NCI-H1930 (cell line): ENCODE measurements at places on chromosomes 13 and 19.

- no peak for DNase-seq
These were observed 7.3 kb downstream of the TTC9B start for GRCh38 chr19:40210889-40211288.

GRCh38 chr13:112930192-112930591 lies 38.8 kb upstream of the MCF2L start:
- no peak for DNase-seq

DNA sequence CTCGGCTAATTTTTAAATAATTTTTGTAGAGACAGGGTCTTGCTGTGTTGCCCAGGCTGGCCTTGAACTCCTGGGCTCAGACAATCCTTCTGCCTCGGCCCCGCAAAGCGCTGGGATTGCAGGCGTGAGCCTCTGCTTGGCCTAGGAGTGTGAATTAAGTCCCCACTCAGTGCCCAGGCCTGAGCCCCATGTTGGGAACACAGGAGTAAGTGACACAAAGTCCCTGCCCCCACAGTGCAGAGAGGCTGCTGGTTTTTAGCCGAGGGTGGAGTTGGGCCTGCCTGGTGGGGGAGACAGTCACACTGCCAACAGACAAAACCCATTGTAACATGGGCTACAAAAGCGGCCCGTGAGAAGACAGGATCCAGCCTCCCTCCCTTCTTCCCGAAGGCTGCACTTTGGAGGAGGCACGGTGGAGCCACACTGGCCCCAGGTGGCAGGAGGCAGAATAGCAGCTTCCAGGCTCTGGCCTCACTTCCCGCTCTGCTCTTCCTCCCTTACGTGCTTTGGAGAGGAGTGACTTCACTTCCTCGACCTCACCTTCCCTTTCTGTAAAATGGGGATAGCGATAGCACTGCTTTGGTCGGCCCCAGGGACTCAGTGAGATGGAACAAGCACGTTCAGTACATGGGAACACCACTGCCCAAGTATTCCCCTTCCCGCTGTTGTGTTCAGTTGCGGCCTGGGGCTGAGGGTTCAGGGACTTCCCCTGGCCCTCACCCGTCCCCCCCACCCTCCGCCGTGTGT lies 15.2 kb upstream of the EHD2 start:
- peak; percentile 73 for DNase-seq

GRCh38 chr13:24131749-24132148 lies 28.8 kb upstream of the SPATA13 start:
- no peak for DNase-seq

GRCh38 chr19:49006905-49007304 lies 10.0 kb downstream of the LHB start:
- DNase-seq: no peak

- DNase-seq: peak; percentile 40
These were observed 13.6 kb downstream of the LTBP4 start for GRCh38 chr19:40614622-40615411.

GRCh38 chr13:66826398-66826797 lies 403.7 kb downstream of the PCDH9 start:
- no peak for DNase-seq

- DNase-seq: no peak
These were observed 3.0 kb downstream of the TM6SF2 start for GRCh38 chr19:19269952-19270694.

DNA sequence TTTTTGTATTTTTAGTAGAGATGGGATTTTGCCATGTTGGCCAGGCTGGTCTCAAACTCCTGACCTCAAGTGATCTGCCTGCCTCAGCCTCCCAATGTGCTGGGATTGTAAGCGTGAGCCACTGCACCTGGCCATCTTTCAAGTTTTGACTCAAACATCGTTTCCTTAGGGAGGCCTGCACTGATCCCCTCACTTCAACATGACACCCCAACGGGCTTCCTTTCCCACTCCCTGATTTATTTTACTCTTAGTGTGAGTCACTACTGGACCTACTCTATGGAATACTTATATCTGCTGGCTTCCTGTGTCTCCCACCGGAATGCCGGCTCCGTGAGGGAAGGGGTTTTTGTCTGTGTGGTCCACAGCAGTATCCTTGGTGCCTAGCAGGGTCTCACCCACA lies 4.5 kb upstream of the ADAMTS10 start:
- no peak for DNase-seq

DNA sequence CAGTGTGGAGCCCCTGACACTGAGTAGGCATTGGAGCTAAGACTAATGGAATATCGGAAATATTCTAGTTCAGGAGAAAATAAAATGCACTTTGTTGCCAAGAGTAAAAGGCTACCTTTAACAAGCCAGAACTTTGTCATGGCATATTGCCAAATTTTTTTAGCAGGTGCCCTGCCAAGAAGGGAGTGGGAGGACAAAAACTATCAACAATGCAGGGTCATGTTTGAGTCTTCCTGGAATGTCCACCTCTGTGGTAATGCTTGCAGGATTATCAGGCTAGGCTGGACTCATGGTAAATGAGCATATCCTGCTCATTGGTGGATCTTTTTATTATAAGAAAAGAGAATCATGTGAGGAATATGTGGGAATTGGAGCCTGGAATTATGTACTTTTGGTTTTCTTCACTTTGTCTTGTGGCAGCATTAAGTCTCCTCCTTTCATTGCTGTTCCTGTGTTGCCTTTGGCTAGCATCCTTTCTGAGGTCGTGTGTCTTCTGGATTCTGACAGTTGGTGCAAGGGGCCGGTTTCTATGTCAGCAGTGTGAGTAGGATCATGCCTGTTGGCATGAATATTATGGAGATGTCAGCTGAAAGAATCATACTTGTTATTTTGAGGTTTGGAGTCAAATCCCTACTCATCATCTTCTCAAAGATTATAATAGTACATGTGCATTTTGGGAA lies 122.9 kb upstream of the SPRY2 start:
- DNase-seq: no peak

DNA sequence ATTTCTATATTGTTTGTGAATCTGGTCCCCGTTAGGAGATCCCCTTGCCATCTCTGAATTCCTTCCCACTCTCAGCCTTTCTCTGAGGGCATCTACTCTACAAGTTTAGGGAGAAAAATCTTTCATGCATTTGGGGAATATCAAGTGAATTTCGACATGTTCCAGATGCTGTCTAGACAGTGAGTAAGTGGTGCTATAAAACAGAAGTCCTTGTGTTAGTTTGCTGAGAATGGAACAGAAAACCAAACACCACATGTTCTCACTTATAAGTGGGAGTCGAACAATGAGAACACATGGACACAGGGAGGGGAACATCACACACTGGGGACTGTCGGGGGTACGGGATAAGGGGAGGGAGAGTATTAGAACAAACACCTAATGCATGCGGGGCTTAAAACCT lies 5.1 kb downstream of the OR7A10 start:
- DNase-seq: no peak

DNA sequence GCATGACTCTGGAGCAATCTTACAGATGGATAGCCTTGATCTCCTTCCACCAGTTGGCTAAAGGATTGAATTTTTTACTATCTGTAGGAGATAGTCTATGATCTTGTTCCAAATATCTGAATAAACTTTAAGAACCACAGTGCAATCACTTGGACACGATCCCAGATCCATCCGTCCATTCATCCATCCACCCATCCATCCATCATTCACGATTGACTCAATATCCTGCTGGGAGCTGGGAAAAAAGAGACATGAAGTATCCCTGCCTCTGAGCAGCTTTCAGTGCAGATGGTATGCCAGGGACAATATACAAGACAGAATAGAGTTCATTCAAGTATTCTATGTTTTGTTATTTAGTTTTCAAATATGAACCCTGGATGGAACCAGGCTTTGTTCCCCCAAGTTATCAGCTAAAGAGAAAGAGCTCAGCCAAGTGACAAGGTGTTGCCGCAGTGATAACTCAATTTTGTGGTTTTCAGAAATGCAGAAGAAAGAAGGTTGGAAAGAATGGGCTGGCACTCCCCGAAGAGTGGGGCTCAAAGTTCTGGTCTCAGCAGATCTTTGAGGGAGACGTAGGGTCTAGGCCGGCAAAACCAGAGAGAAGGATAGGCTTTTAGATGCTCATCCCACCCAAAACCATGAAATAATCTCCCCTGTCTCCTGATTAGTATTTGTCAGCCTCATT lies 66.3 kb downstream of the IRS2 start:
- DNase-seq: peak; percentile 64

DNA sequence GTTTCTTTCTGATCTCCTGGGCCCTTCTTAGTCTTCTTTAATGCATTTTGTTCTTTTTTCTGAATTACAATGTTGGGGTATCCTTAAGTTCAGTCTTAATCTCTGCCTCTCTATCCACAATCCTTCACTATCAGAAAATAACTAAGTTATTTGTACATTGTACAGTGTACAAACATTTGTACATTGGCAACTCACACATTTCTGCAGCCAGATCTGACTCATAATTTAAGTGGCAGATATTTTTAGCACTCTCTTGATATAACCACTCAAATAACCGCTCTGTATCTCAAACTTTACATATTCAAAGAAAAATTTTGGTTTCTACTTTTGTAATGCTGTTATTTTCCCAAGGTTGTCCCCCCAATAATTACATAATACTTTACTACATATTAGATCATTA lies 691.1 kb upstream of the SPRY2 start:
- no peak for DNase-seq

GRCh38 chr19:55228015-55228391 lies 560 bp downstream of the TMEM86B start:
- no peak for DNase-seq

DNA sequence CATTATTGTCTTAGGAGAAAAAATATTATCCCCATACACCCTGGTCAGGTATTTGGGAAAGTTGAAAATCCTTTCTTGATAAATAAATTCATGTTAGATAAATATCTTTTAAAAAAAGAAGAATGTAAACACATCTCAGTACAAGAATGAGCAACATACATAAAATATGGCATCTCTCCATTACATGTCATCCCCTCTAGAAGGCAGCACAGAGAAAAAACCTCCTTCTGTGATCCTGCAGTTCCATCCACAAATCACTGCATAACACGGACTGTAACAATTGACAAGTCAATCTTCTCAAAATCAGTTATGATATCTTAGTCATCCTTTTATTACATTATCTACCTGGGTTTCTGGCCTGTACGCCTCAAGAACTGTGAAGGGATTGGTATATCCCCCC lies 683.9 kb upstream of the KLHL1 start:
- no peak for DNase-seq

- no peak for DNase-seq
These were observed 170.0 kb downstream of the NUFIP1 start for GRCh38 chr13:44819245-44819644.
